ENCODE measurements at places on chromosomes 3 and 15.

DNA sequence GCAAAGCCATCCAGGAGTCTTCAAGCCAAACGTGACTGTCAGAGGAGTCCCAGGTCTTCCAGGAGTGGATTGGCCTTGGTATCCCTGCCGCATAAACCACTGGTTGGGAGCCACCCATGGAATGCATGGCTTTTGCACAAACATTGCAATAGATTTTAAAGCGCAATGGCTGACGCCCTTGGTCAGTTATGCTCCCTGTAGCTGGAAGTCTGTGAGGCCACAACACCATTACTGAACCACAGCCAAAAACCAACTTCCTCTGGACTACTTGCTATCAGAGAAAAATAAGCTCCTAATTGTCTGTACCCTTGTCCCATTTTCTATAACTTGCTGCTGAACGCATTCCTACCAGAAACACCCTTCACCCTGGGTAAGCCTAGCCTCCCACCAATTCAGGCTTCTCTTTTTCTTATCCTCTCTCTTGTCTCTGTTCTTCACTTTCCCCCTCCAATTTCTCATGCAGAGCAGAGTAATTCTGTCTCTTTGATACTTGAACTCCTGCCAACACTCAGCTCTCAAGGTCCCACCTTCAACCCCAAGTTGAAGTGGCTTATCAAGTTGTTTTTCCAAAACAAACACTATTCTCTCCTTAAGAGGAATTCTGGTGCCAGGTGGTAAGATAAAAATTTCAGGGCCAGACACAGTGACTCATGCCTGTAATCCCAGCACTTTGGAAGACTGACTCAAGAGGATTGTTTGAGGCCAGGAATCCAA is 176.4 kb upstream of the UBE2E1 start:
- no peak for DNase-seq

GRCh38 chr3:66363148-66363547 is 137.7 kb downstream of the LRIG1 start:
- no peak for DNase-seq

DNA sequence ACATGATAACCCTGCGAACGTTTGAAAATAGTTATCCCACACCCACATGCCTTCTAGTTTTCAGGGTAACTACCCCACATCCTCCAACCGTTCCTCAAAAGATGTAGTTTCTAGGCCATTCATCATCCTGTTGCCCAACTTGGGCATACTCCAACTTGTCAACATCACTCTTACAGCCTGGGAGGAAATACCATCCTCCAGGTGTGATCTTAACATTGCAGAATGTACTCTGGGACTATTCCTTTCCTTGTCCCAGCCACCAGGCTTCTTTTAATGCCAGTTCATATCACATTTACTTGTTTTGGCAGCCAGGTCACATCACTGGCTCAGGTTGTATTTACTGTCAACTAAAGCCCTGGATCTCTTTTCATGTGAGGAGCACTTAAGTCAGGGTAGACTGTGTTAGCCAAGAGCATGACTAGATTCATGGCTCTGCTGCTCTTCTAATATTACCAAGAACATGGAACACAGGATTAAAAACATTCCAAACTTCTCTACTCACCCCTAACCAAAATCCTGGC is 4.0 kb upstream of the DENND6A start:
- no peak for DNase-seq

DNA sequence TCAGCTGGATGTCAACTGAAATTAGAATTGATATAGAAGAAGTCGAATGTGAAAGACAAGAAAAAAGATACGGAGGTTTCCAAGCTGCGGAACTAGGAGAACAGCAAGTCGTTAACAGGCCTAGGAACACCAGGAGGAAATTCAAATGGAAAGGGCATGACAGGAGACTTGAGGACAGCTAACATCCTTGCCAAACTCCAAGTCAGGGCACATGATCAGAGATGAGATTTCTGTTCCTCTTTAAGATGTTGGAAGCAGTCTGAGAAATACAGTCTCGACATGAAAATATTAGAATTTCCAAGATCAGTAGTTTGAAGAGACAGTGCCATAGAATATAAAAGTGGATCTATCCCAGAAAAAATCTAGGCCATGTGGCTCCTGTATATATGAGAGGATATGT is 5.0 kb downstream of the MYO5A start:
- no peak for DNase-seq

DNA sequence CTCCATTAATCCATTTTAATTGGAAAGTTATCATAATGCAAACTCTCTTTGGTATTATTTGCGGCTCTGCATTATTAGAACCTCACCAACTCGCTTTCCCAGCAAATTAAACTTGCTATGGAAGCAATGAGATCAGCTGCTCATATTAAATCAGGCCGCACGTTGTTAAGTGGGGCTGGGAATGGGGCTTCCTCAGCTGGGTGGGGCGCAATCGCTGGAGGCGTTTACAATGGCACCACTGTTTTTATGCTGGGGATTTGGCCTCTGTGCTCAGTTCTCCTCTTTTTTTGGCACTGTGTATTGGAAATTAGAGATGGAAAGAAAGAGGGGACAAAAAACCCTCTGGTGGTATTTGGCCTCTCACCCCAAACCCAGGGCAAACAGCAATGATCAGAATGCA is 72.2 kb downstream of the RPLP1 start:
- DNase-seq, result no peak

GRCh38 chr3:123137001-123137400 is 64.7 kb upstream of the SEC22A start:
- no peak for DNase-seq

- DNase-seq, result no peak
Measured at GRCh38 chr15:74988007-74988800, 7.2 kb upstream of the SCAMP5 start.

DNA sequence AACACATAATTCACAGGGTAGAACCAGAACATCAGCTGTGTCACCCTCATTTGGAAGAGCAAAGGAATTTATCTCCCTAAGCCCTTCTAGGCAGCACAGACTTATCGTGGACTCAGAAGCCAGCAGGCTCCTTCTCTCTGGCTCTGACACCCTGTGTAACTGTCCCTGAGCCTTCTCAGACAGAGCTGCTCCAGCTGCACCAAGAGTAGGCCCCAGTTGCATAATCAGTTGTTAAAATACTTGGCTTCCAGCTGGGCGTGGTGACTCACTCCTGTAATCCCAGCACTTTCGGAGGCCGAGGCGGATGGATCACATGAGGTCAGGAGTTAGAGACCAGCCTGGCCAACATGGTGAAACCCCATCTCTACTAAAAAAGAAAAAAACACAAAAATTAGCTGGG is 49.4 kb upstream of the ACVR2B start:
- no peak for DNase-seq

- DNase-seq, result no peak
Measured at GRCh38 chr3:72977060-72977808, 19.4 kb upstream of the PPP4R2 start.

GRCh38 chr3:122366379-122366749 is 16.7 kb downstream of the MIX23 start:
- DNase-seq, result no peak

DNA sequence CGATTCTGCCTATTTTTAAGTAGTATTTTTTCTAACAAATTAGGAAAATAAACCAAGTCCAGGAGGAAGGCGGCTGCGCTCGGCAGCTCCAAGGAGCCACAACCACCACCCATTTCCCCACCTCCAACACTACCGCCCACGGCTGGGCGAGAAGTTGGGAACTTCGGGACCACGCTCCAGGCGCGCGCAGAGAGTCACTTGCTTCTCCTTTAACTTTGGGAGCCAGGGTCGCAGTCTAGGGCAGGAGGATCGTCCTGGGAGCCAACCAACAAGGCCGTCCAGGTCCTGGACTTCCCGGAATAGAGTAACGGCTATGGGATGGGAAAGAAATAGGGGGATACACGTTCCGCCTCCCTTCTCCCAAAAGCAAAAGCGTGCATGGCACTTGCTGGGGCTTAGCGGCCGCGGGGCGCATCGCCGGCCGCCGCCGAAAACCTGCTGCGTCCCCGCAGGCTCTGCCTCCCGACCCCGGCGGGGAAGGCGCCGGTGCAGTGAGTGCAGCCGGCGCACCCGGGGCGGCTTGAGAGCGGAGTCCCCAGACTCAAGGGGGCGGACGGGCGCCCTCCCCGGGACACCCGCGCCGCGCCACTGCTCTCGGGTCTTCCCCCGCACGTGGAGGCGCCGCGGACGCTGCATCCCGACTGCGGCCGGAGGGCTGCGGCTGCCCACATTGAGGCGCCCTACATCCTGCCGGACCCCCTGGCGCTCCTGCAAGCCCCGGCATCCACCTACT is 699 bp downstream of the MEGF11 start:
- no peak for DNase-seq

GRCh38 chr15:67037694-67038093 is 27.7 kb upstream of the SMAD3 start:
- DNase-seq, result no peak

DNA sequence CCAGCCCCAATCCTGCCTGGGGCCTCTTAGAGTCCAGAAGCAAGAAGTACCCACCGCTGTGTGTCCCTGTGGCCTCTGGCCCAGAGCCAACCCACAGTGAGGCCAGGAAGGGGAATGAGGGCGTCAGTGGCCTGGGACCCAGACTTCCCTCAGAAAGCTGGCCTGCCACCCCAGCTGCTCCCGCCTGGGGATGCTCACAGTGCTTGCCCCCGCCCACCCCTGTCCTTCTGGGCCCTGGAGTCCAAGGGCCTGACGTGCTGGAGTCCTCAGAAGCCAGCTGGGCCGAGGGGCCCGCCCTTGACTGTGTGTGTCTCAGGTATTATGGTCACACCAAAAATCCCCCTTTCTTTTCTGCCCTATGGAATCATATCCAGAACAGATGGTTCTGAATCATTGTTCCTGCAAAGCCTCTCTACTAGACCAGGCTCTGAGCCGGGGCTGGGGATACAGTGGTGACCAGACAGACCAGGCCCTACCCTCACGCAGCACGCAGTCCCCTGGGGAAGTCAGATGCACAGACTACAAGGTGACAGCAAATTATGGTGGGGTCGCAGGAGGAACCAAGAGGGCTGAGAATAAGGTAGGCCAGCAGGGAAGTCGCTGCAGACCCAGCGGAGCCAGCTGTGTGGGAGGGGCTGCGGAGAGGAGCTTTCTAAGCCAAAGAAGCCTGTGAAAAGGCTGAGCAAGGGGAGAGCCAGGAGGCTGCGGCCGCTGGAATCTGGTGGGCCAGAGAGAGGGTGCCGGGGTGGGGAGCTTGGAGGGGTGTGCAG is 99.1 kb downstream of the VGLL4 start:
- DNase-seq, result no peak

GRCh38 chr3:47245271-47245670 is 37.3 kb downstream of the KIF9 start:
- DNase-seq, result no peak

GRCh38 chr3:12750658-12751071 is 8.4 kb downstream of the TMEM40 start:
- no peak for DNase-seq

GRCh38 chr3:56131974-56132590 is 336.2 kb downstream of the ERC2 start:
- no peak for DNase-seq

GRCh38 chr3:113008117-113008516 is 17.3 kb downstream of the GTPBP8 start:
- no peak for DNase-seq

GRCh38 chr15:77525907-77526594 is 105.4 kb downstream of the HMG20A start:
- DNase-seq, result no peak

- DNase-seq, result no peak
Measured at GRCh38 chr3:194268654-194269512, 82.2 kb downstream of the CPN2 start.

DNA sequence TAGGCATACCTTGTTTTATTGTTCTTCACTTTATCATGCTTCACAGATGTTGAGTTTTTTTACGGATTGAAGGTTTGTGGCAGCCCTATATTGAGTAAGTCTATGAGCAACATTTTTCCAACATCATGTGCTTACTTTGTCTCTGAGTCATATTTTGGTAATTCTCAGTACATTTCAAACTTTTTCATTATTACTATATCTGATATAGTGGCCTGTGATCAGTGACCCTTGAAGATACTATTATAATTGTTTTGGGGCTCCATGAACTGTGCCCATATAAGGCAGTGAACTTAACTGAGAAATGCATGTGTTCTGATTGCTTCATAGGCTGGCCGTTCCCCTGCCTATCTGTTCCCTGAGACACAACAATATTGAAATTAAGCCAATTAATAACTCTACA is 42.8 kb upstream of the NSMCE3 start:
- no peak for DNase-seq

DNA sequence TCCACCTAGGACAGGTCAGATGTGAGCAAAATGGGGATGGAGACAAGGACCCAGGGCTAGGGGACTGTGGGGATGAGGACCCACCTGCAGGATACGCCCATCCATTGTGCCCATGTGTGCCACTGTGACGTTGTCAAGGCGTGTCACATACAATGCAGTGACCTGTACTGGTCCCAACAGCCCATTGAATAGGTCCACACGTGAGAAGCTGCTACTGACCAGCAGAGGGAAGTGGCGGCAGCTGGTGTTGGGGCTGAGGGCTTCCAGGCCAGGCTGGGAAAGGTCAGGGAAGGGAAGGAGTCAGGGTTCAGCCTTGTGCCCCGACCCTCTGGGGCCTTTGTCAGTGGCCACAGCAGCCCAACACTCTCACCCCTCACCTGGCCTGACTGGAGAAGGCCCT is 4.7 kb downstream of the MST1R start:
- no peak for DNase-seq

DNA sequence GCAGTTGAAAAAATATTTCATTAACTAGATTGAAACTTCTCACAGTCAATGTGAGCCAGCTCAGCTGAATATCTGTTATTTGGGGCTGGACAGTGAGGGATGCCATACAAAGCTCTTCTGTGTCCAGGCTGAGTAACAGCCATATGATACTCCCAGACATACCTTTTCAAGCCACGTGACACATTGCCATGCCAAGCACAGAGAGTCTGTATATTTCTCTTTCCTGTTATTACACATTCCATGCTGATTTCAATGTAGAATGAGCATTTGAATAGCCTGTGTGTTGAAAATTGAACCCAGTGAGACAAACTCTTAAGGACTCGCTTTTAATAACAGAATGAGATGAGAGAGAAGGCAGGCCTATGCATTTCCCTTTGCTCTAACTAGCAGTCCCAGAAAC is 334.7 kb upstream of the RASGRP1 start:
- no peak for DNase-seq

GRCh38 chr3:184059424-184059823 is 6.6 kb downstream of the HTR3C start:
- no peak for DNase-seq

GRCh38 chr3:160842021-160843005 is 86.3 kb downstream of the PPM1L start:
- no peak for DNase-seq

GRCh38 chr3:129018751-129019150 is 17.6 kb downstream of the EFCC1 start:
- no peak for DNase-seq
